ENCODE measurements at places on chromosomes 16 and 17. TPM values are rescaled to one million over a fixed set of nuclear protein-coding genes. Genes with fewer than 3 reads are reported as not detected.

TEX14 gene
- total RNA-seq, result 0.50 TPM

NPIPA5 gene
- total RNA-seq, result 1.0 TPM

ADAM11 gene
- total RNA-seq, result 0.35 TPM

DOC2B gene
- total RNA-seq, result not detected

SNX20 gene
- 83.9 TPM for total RNA-seq
